Umbilical cord (tissue), 2 donors: ENCODE measurements at places on chromosomes 4 and X. TPM values are rescaled to one million over a fixed set of nuclear protein-coding genes. Genes with fewer than 3 reads are reported as not detected.

- peak; percentile 85 for DNase-seq
Measured at GRCh38 chr4:154313004-154313585, 178.5 kb downstream of the DCHS2 start.

DNA sequence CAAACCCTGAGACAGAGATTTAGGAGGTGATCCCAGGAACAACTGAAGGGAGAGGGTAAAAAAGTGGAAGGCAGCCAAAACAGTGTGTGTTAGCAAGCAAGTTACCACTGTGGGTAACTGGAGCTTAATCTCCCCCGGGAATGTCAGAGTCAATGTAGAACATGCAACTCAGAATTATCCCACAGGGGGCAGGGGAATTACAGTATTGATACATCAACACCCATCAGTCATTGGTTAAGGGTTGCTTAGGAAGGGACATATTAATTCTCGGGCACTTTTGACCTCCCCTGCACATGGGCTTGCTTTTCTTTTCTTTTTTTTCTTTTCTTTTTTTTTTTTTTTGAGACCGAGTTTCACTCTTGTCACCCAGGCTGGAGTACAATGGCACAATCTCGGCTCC is 29.3 kb downstream of the CXorf58 start:
- DNase-seq: no peak

DNA sequence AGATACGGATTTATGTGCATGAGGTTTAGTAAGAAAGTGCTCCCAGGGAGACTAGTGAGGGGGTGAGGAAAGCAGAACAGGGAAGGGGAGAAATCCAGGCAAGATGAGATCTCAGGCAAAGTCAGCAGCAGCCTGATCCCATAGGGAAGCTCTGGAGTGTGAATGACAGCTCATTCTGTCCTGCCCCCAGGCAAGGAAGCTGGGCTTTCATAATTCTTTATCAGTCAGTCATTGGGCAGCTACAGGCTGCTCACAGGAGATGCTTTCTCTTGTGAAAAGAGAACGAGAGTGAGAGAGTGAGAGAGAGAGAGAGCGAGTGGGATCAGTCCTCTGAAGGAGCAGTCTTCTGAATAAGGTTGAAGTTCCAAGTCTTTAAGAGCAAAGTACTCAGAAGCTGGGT is 48.1 kb downstream of the SRPX start:
- no peak for DNase-seq

GRCh38 chr4:100016191-100016590 is 66.1 kb upstream of the H2AZ1 start:
- no peak for DNase-seq

CSAG3 gene
- not detected for total RNA-seq

GK gene
- 2.2 TPM for total RNA-seq
